ENCODE measurements at places on chromosomes 7 and 10. TPM values are rescaled to one million over a fixed set of nuclear protein-coding genes. Genes with fewer than 3 reads are reported as not detected.
A peak's percentile ranks its signal among the peaks of the same experiment; 100 is the strongest.

DNA sequence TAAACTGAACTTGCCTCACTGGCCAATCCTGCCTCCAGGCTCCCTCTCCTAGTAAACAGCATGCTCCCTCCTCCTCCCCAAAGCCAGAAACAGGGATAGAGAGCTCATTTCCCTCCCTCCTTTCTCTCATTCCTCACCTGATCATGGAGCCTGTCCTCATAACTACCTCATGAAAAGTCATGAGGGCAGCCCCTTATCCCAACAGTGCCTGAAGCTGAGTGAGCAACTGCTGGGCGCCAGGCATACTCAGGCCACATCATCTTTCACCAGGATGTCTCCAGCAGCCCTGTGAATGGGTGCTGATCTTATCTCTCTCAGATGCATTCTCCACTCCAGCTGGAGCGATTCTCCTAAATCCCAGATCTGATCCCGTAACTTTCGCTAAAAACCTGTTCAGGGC lies 307.2 kb downstream of the PRPF18 start:
- no peak for DNase-seq

DNA sequence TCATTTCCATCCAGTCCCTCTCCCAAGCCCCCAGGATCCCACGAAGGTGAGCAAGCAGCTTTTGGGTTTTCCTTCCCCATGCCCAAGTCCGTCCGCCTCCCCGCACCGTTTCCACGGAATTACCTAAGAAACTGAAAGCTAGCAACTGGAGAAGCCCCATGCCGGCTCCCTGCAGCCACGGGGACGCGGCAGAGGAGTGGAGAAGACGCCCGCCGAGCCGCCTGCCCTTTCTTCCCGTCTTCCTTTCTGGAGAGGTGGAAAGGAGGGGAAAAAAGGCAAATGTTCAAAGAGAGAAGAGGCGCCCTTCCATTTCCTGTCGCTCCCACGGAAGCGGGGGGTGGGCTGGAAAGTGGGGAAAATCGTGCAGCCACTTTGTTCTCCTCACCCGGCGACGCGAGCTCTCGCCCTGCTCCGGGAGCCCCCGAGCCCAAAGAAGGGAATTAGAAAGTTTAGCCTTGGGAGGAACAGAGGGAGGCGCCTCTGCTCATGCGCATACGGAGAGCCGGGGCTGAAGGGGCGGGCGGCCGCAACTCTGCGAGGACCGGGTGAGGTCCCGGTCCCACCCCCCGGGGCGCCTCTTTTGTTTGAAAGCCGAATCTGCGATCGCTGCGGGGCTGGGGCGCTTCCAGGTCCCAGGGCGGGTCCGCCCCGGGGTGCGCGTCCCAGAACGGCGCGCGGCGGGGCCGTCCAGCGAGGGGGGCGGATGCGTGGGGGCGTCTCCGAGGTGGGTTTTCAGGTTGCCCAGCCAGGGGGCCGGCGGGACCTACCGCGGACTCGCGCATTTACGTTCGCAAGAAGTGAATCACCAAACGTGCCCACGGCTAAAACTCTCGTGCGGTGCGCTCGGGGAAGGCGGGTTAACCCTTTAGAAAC lies at the start of gene LAMB1:
Gene LAMB1, minus strand, starts transcription at position 436 of the 873 bp plus-strand sequence. Its CDS starts 276 bp downstream, at position 160.
- peak; percentile 90 for DNase-seq

DNA sequence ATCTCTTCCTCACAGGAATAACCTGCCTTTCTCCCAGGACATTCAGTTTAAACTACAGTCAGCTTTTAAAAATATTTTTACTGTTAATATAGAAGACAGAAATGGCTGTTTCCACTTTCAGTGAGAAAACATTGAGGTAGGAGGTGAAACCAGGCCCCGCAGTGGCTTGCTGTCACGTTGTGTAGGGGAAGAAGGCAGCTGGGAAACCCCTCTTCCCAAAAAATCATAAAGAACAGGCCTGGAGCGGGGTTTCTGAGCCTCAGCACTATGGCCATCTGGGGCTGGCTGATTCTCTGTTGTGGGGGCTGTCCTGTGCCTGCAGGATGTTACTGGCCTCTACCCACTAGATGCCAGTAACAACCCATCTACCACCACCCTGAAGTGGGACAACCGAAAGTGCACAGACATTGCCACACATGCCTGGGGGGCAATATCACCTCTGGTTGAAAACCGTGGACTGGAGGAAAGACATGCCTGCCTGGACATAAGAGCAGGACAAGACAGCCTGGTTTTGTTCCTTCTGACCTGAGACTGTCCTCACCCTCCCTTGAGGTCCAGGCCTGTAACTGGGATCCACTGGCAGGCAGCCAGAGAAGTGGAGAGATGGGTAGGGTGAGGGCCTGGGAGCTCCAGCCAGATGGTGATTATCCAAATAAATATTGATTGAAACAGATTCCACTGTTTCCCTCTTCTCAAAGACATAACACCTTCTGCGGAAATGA lies 43.9 kb downstream of the KCNH2 start:
- no peak for DNase-seq

GRCh38 chr7:80150611-80151273 lies 16.1 kb downstream of the GNAI1 start:
- DNase-seq, result no peak

- DNase-seq, result no peak
Measured at GRCh38 chr10:31958856-31959255, 30.2 kb upstream of the ARHGAP12 start.

- DNase-seq, result no peak
Measured at GRCh38 chr10:88440541-88440940, 142.6 kb downstream of the RNLS start.

DNA sequence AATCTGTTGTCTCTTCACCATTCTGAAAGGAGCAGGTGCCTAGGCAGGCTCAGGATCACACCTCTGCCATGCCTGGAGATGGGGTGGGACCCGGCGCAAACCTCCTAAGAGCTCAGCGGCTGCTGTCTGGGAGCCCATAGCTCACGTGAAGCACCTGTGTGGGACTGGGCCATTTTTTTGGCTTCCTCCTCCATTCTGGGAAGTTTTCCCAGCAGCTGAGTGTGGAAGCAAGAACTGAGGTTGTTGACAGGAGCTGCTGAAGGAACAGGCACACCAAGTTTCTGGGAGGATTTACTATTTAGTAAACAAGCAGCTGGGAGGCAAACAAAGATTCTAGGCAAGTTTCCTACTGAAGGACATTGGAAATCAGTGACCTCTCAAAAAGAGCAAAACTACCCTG lies 77.3 kb downstream of the FAM13C start:
- no peak for DNase-seq

GRCh38 chr10:103897241-103897774 lies 20.7 kb downstream of the STN1 start:
- no peak for DNase-seq

The TSPAN13 gene
- total RNA-seq, result 18.1 TPM

The RAPGEF5 gene
- 11.4 TPM for total RNA-seq

The LRRC17 gene
- total RNA-seq, result 1.9 TPM

The GTF2I gene
- 134 TPM for total RNA-seq
